NCI-H1694 (cell line): ENCODE measurements at places on chromosomes 11 and 22.

- DNase-seq: no peak
These were observed 110.8 kb downstream of the MORC2 start for GRCh38 chr22:30857791-30858190.

DNA sequence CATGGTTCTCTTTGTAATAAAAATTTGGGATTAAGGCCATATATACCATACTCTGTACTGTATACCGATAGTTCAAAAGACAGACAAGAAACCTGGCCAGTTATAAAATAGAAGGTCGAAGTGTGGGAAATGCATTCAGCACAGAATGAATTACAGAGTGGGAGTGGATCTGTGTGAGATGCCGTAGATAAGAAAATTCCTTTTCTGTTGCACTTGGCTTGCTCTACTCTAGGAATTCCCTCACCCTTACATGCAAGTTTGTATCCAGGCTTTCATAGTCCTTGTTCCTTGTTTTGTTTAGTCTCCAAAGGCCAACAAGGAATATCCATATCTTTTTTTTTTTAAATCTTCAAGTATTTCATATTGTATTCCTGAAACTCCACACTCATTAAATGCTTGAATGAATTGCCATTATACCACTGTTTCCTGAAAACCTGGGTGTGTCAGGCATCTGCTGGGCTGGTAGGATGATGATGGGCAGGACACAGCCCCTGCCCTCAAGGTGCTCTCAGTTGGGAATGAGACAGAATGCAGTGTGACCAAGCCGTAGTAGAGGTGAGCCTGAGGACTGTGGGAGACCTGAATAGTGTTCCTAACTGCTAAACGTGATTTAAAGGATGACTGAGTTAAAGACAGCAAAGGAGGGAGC is 53.5 kb downstream of the TEAD1 start:
- no peak for DNase-seq

DNA sequence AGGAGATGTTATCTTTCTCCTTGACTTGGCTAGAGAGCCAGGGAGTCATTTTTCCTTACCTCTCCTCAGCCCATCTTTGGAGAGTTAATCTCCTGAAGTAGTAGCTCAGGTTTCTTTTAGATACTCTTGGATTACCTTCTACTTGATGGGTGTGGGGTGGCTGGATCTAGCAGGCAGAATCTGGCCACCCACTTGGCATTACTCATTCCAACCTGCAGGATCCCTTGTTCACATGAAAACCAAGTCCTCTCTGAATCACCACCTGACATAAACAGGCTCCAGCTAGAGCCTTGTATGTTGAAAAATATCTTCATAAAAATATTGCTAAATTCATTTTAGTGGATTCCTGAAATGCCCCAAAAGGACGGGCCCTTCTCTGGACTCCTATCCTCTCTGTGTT is 250.6 kb upstream of the PLET1 start:
- DNase-seq: no peak

GRCh38 chr22:33400061-33400840 is 342.1 kb upstream of the SYN3 start:
- no peak for DNase-seq

DNA sequence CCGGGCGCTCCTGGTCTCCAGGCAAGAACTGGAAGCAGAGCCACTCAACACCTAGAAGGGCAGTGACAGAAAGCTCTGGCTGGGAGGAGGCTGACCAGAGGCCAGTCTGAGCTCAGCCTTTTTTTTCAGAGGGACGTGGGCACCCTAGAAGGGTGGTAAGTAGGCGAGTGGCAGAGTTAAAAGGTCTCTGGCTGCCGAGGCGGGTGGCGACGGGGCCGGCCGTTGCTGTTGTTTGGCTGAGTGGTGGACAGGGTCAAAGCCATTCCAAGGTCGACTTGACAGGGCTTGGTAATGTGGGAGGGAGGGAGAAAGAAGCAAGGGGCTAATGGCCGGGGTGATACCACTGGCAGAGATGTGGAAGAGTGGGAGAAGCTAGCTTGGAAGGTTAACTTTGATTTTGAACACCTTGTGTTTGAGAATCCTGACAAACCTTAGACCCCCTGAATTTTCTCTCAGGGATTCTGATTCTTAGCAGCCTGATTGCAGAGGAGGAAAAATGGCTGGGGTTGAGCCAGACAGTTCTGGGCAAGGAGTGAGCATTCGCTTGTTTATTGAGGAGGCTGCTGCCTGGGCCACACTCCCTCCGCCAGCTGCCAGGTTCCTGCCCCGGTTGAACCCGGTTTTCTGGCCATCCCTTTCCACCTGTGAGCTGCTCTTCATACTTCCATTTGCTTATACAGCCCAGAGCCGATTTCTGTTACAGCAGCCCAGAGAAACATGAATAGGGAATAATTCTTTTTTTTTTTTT is 868 bp upstream of the SYCE3 start:
- no peak for DNase-seq

DNA sequence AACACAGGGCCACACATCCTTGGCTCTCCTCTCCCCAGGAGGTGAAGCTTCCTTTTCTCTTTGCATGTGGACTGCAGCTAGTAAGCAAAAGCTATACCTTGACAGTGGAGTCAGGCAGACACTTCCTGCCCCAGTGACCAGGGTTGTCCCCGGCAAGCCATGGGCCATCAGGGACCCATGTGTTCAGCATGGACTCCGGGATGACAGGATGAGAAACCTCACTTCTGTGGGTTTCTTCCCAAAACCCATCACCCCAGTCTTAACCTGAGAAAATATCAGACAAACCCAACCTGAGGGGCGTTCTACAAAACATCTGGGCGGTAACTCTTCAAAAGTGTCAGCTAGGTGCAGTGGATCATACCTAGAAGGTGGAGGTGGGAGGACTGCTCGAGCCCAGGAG is 40.2 kb downstream of the GNB1L start:
- DNase-seq: no peak

- DNase-seq: no peak
These were observed 56.3 kb upstream of the ZBTB44 start for GRCh38 chr11:130370845-130371590.

DNA sequence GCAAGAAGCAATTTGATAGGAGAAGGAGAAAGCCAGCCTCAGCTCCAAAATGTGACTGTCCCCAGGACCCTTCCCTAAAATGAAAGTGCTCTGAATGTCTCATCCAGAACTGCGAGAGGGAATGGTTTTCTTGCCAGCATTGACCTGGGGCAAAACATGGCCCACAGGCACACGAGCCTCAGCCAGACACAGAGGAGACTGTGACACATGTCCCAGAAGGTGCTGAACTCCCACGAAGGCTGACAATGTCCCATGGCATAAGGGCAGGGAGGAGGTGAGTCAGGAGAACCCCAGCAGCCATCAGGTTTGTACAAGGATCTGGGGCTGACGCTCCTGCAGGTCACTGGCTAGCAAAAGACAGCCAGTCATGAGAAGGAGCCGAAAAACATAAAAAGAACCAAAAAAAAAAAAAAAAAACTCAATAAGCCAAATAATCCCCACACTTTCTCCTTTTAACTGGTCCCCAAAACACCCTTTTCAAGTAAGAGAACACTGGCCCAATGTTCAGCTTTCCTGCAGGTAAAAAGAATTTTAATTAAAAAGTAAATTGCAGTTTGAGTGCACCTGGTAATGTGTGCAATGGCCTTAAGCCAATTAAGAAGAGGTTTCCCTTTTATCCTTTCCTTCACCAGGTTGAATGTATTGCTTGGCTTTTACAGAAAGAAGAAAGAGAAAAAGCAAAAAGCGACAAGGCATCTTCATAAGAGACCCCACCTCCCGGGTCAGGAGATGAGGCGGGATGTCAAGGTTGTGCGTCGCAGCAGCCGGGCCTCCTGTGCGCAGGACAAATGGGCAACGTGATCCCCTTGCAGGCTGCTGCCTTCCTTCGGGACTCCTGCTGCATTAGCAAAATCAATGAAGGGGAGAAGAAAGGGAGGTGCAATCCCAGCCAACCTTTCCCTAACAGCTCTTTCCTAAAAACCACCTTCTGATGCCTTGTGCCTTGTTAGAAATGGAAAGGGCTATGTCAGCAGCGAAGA is 43.6 kb downstream of the GALNT18 start:
- no peak for DNase-seq

GRCh38 chr22:26139310-26139709 is 30.0 kb upstream of the SEZ6L start:
- DNase-seq: peak; percentile 43

GRCh38 chr22:47625531-47626427 is 863.3 kb downstream of the TBC1D22A start:
- DNase-seq: no peak

DNA sequence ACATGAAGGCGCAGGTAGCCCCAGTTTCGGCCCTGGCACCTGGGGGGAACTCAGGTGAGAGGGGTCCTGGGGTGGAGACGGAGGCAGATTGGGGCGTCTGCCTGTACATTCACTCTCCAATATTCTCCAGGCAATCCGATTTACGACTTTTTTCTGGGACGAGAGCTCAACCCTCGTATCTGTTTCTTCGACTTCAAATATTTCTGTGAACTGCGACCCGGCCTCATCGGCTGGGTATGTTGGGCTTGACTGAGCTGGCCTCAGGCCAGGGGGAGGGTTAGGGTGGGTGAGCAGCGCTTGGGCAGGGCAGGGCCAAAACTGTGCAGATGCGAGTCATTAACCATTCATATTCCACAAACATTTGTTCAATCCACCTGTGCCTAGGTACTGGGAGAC is 1.7 kb downstream of the TM7SF2 start:
- DNase-seq: no peak

DNA sequence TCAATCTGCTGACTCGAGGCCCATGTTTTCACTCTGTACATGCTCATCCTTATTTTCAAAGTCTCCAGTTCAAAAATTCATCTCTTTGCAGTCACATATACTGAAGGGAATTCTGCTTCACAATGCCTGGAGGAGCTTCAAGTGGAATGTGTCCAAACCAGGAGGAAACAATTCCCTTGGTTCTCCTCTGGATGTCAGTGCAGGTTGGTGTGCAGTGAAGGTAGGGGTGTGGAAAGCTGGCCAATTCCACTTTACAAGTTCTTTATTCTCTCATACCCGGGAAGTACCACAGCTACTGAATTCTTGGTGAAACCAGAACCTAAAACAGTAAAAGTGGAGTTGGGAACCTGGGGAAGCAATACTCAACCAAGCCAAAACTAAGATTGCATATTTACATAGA is 57.3 kb downstream of the BDNF start:
- DNase-seq: no peak

DNA sequence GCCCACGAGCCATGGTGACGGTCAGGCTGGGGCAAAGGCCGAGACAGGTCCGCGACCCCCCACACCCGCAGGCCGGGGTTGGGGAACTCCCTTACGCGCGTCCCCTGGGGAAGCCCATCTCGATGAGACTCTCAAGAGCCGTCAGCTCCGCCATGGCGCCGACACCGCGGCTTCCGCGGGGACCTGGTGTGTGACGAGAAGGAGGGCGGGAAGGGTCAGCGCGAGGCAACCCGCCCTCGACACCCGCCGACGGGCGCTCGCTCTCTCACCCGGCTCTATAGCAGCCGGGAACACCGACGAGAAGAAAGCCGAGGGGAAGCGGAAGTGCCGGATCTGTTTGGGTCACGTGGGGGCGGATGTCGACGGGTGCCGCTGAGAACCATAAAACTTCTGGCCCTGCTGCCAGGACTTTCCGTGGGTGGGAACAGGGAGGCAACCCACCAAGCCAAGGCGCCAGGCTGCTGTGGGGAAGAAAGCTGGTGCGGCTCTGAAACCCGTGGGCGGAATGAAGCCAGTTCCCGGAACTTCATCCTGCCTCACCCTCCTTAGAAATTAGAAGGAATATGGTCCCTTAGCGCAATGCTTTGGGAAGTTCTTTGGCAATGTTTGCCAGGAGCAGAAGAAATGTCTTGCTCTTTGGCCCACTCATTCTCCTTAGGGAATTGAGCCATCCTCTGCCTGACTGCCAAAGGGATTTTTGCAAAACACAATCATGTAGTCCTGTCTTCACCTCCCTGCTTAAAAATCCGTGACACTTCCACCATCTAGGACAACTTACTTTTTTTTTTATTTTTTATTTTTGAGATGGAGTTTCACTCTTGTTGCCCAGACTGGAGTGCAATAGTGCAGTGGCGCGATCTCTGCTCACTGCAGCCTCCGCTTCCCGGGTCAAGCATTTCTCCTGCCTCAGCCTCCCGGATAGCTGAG is at the start of gene UBXN1:
TSS of gene UBXN1 (minus strand) at position 304 of the 927 bp plus-strand sequence. CDS start at position 154, 150 bp downstream.
- DNase-seq: peak; percentile 65

GRCh38 chr11:132054822-132055221 is 684.4 kb downstream of the NTM start:
- peak; percentile 40 for DNase-seq

- DNase-seq: no peak
These were observed 91.5 kb upstream of the YWHAH start for GRCh38 chr22:31852691-31853421.

GRCh38 chr11:77136074-77136473 is 8.0 kb downstream of the MYO7A start:
- no peak for DNase-seq

DNA sequence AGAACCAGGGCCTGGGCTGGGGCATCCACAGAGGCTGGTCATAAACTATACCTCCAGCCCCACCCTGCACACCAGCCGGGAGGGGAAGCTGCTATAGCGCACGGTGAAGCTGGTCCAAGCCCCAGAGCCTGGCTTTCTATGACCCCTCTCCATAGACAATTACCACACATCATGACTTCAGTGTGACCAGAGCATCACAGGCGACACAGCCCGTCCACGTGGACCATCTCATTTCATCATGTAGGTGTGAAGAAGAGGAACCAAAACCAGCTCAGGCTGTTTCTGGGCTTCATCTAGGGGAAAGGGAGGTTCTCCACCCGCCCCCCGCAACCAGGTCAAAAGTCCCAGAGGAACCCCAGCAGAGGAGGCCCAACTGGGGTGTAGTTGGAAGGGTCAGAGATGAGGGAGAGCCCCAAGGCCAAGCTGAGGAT is 3.0 kb downstream of the CXCR5 start:
- DNase-seq: no peak

GRCh38 chr22:45905924-45906865 is 70.8 kb downstream of the WNT7B start:
- no peak for DNase-seq

- no peak for DNase-seq
These were observed 6.0 kb downstream of the ACO2 start for GRCh38 chr22:41474872-41475451.

GRCh38 chr22:43007519-43008102 is 7.3 kb downstream of the PACSIN2 start:
- DNase-seq: no peak

DNA sequence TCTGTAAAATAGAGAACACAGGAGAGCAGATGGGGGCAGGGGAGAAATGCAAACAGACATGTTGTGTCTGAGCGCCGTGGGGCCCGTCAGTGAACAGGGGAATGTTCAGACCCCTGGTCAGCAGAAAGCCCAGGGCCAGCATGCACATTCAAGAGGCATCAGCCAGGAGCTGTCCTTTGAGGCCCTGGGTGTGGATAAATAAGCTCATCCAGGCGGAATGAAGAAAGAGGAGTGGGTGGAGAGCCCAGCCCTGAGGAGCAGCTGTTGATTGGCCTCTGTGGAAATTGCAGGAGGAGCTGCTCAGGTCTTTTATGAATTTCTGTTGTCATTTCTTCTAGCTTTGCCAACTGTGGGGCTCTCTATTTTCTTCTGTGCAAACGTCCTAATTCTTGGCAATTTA is 49.7 kb upstream of the CECR2 start:
- DNase-seq: no peak
